Subcutaneous adipose tissue (tissue), 4 donors: ENCODE measurements at places on chromosomes 5 and 9. TPM values are rescaled to one million over a fixed set of nuclear protein-coding genes. Genes with fewer than 3 reads are reported as not detected.

The FCN2 gene
- 1.3 TPM for total RNA-seq

The TAF11L10 gene
- not detected for total RNA-seq

The AGXT2 gene
- total RNA-seq: not detected

The CARD9 gene
- total RNA-seq: 2.4 TPM

The PCDHA9 gene
- not detected for total RNA-seq

The CTXN3 gene
- not detected for total RNA-seq

The PNPLA7 gene
- 13.0 TPM for total RNA-seq

The PCDHB5 gene
- total RNA-seq: 0.68 TPM

The MCIDAS gene
- not detected for total RNA-seq
